ENCODE measurements at places on chromosomes 13 and 19.

- DNase-seq, result no peak
Measured at GRCh38 chr13:105231579-105231978, 1303.9 kb downstream of the EFNB2 start.

DNA sequence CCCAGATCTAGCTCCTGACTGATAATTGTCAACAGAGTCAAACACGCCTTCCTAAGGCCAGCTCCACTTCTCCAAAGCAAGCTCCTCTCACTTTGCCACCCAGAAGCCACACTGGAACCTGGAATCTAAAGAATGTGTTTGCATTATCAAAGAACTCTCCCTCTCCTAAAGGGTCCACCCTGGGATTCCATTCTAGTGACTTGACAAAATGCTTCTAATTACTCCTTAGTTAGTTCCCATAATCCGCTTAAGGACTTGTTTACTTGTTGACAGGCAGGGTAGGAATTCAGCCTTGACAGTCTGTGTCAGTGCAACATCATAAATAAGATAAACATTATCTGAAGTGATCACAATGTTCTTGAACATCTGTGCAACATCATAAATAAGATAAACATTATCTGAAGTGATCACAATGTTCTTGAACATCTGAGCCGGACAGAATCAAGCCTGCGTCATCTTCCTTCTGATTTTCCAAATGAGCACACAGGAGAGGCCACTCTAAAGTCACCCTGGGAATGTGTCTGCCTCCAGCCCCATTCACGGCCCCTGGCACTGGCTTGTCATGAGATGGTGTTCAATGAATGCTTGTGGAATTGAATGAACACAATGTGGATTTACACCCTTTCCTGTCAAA, 512.1 kb downstream of the IRS2 start:
- no peak for DNase-seq

DNA sequence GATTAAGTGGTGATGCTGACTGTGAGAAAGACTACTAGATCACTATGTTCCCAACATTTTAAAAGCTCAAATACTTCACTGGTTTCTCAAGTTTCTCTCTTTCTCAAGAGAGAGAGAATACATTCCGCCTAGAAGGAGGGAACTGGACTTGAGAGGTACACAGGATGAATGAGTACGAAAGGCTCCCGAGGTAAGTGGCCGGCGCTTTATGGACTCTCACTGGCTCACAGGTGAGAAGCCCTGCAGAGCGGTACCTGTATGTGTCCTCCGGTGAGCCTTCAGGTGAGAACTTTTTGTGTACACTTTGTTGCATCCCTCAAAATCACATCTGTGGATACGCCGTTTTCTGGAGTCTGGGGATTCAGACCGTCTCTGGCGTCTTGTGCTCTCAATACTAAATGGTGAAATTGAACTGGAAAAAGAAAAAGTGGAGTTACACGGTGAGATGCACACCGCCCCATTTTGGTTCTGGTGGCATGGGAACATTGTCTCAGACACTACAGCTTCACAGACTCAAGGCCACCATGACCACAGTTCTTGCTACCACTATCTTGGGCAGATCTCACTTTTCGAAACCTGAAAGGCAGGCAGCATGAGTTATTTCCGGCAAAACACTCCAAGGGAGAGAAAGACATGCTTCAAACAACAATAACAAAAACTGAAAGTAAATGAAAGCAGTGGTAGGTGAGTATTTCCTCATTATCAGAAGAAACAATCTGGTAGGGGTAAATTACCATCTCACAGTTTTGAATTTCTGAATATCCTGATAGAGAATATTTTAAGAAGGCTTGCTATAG, 418.9 kb downstream of the KLF12 start:
- peak; percentile 47 for DNase-seq

DNA sequence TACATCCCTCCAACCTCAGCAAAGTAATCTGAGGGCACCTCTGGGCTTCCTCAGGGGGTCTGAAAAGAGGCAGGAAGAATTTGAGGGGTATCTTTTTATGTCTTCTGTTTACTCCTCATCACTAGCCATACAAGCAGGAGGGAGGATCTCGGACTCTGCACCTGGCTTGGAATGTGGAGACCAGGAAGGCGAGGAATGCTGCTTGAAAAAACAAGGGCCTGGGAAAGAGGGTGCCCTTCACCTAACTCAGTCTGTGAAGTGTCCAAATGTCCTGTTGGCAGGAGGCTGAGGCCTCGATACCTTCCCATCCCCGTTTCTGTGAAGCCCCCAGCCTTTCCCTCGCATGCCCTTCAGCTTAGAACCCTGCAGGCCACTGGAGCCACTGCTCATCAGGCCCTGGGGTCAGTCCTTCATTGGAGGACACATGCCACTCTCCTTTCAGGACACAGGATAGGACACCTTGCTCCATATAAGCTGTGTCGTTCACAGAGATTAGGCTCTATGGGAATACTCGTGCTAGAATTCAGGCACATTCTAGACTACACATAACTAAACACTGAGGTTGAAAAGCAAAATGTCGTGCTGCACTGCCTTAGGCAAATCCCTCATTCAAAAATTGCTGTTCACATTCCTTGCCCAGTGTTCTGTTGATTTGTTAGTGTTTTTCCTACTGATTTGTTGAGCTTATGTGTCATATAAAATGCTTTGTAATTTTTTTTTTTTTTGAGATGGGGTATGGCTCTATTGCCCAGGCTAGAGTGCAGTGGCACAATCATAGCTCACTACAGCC, 49.7 kb downstream of the ESD start:
- DNase-seq, result no peak

DNA sequence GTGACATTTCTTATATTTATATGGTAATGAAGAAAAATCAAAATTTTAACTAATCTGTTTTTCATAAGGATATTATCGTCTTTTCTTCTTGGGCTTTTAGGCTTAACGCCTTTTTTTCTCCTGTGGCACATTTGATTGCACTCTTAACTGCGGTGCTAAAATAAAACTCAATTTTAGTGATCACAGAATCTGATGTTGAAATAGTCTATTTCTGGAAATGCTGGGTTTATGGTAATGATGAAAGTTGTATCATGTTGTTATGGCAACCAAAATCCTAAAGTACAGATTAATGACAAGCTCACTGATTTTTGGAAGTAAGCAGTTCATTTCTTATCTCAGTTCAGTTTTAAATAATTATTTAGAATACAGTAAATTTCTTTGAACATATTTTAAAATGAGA, 85.3 kb downstream of the COG6 start:
- DNase-seq, result no peak

DNA sequence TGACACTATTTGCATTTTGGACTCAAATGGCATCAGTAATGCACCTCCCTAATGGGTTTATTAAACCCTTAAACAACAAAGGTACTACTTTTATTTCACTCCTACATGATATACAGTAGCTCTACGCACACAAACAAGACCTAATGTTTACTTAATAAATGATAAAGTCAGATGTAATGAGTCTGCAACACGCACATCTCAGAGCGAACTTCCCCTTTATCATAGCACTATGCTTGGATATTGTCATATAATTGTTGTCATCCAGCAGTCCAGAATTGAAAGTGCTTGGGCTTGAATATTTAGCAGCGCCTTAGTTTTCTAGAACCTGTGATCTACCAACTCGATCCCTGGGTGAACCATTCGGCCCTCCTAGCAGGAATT, 772 bp downstream of the PARP4 start:
- DNase-seq, result no peak

GRCh38 chr13:23572836-23573235, 2.6 kb downstream of the TNFRSF19 start:
- DNase-seq, result no peak

- DNase-seq, result no peak
Measured at GRCh38 chr13:85142351-85142927, 656.8 kb downstream of the SLITRK6 start.

GRCh38 chr13:68368922-68369321, 1138.8 kb upstream of the PCDH9 start:
- DNase-seq, result no peak

GRCh38 chr19:17996826-17997316, 11.1 kb upstream of the ARRDC2 start:
- peak; percentile 84 for DNase-seq

GRCh38 chr19:5030136-5030820, 61.4 kb downstream of the KDM4B start:
- no peak for DNase-seq

DNA sequence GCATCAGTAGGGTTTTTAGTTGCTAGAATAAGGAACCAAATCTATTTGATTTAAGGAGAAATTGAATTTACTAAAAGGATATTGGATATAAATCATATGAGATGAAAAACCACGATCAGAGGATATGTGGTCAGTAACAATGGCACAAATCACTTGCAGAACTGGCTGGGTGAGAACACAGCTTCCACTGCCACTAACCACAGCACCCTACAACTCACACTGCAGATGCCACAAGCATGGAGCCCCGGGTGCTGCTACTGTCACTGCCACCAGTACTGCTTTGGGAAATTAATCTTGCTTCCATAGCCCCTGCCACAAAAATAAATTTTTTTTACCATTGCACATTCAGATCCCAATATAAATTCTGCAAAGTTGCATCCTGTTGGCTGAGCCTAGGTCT, 40.6 kb upstream of the KLF12 start:
- DNase-seq, result no peak

DNA sequence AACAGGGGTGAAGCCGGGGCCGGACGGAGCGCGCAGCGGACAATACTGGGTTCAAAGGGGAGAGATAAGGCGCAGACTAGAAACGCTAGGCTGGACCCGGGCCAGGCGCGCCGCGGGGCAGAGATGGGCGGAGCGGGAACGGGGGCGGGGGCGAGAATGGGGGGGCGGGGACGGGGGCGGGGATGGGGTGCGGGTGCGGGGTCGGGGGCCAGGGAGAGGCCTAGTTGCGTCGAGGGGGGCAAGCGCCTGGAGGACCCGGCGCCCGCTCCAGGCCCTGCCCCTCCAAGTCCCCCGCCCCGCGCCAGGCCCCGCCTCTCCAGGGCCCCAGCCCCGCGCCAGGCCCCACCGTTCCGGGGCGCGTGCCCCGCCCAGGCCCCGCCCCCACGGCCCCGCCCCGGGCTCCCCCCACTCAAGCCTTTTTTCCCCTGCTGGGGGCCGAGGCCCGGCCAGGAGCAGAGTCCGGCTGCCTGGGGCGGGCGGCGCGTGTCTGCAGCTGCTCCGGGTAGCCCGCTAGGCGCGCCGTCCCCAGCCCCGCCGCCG, at the start of gene CERS4:
Gene CERS4 (plus strand): TSS at position 449 of the 540 bp plus-strand sequence. CDS start 41,707 bp downstream, outside the sequence.
- DNase-seq, result peak; percentile 72

- DNase-seq, result no peak
Measured at GRCh38 chr19:15285896-15286591, 46.3 kb downstream of the BRD4 start.

DNA sequence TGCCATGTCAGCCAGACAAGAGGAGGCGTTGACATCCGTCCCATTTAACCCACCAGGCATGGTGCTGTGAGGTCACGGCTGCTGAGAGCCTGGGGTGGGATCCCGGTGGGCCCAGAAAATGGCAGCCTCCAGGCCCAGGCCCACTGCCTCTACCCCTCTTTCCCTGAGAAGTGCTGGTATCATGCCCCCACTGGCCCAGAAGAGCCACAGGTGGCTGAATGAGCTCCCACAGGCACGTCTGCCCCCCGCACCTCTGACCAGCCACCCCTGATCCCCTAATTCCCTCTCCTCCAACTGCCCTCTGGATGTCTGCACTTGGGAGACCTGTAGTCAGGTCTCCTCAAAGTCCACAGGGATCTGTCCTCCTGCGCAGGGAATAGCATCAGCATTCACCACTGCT, 37.3 kb upstream of the KCTD15 start:
- no peak for DNase-seq

GRCh38 chr13:33319859-33320258, 34.3 kb upstream of the STARD13 start:
- no peak for DNase-seq

GRCh38 chr13:66087269-66087710, 1142.8 kb downstream of the PCDH9 start:
- no peak for DNase-seq

DNA sequence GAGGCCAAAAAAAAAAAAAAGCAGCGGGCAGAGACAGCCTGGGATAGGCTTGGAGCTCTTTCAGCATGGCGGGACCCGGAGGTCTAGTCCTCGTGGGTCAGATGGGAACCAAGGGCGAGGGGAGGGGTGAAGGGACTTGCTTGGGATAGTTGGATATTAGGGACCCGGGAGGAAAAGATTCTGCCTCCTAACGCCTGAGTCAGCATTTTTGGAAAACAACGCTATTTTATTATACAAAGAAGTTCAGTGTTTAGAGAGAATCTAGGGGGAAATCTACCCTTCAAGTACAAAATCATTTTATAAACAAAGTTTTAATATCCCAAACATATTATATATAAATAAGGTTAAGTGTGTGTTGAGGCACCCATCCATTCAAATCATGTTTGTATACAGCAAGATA, 156.7 kb downstream of the ZNF536 start:
- DNase-seq, result no peak

DNA sequence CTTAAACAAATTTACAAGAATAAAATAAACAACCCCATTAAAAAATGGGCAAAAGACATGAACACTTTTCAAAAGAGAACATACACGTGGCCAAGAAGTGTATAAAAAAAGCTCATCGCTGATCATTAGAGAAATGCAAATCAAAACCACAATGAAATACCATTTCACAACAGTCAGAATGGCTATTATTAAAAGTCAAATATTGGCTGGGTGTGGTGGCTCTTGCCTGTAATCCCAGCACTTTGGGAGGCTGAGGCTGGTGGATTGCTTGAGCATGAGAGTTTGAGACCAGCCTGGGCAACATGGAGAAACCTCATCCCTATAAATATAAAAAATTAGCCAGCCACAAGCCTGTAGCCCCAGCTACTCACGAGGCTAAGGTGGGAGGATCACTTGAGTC, 89.9 kb downstream of the UBL3 start:
- no peak for DNase-seq

GRCh38 chr19:32866564-32867265, 2.9 kb downstream of the SLC7A9 start:
- DNase-seq, result no peak

GRCh38 chr19:50435627-50436026, 2.9 kb downstream of the MYBPC2 start:
- no peak for DNase-seq

- DNase-seq, result no peak
Measured at GRCh38 chr13:114011226-114011625, 37.4 kb upstream of the C13orf46 start.

DNA sequence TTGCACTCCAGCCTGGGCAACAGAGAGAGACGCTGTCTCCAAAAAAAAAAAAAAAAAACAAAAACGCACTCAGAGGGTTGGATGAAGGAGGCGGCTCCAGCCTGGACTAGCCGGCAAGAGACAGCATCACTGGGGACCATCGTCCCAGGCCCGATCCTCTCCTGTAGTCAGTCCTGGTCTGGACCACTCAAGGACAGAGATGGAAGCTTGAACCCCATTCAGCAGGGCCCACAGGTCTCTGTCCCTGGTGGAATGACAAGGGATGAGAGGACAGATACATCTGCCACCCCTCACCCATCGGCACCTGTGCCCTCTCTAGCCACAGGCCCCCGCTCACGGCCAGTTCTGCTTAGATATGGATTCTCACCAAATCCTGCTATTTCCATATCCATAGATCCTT, 14.0 kb downstream of the ADGRE5 start:
- no peak for DNase-seq

GRCh38 chr13:35160896-35161295, 218.8 kb downstream of the NBEA start:
- DNase-seq, result no peak

- DNase-seq, result no peak
Measured at GRCh38 chr13:100208626-100209025, 119.7 kb downstream of the PCCA start.

Data from activated T-cell treated with anti-CD3 and anti-CD28 coated beads for 4 hours (primary cell).